Activated CD4-positive, alpha-beta T cell treated with anti-CD3 and anti-CD28 coated beads for 4 hours (primary cell): ENCODE measurements at places on chromosomes 7 and 10.

DNA sequence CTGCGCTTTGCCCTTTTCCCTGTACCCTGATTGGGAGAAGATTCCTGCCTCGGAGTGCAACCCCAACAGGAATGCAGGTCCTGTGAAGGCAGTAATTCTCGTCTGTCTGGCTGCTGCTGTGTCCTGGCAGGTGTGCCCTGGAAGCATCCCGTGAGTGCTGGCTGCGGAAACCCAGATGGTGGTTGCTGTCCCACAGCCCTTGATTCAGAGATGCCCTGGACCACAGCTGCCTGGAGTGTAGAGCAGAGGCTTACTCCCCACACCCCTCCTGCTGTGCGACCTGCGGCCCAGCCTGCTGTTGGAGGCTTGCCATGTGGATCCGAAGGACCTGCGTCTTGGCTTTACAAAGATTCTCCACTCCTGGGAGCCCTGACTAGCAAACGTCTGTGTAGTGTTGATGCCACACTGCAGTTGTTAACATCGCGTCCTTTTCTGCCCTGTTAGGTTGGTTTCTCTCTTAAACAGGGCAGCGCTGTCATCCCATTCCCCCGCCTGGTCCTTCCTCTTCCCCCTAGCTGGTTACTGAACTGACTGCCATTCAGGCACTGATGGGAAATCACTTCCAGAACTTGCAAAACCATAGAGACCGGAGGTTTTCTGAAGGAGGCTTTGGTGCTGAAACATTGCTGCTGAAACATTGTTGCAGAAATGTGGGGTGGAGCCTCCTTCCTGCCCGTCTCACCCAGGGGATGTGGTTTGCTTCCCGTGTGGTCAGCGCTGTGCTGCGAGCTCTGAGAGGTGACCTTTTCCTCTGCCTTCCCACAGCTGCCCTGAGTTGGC, 53.3 kb downstream of the DNAJB6 start:
- DNase-seq = no peak

GRCh38 chr10:92290837-92291615, at the start of the genes CPEB3 and MARCHF5:
CPEB3 (minus strand) TSS chr10:92291078; CDS start chr10:92240350, 50,728 bp downstream.
MARCHF5 (plus strand) TSS chr10:92291167; CDS start chr10:92291495, 328 bp downstream.
- DNase-seq = peak; percentile 86

DNA sequence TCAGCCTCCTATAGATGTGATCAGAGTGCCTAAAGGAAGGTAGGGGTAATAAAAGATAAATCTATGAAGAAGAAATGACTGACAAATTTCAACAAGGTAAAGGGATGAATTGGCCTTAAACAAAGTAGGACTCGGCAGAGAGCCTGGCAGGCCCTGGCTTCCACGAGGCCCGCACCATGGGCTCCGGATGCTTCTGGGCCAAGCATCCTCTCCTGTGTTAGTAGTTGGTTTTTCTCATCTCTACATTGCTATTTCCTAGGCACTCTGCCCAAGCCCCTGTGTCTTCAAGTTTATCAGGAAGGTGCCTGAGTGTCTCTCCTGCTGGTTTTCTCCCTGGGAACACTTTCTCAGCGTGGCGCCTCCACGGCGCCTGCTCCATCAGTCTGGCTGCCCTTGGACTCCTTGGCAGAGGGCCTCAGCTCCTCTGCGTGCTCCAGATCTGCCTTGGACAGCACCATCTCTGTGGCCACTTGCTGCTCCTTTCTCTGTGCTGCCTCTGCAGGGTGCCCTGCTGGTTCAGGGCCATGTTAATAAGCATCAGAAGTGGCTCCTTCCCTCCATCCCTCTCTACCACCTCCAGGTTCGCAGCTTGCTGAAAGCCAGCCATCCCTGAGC, 413.3 kb upstream of the DPP6 start:
- DNase-seq = no peak

DNA sequence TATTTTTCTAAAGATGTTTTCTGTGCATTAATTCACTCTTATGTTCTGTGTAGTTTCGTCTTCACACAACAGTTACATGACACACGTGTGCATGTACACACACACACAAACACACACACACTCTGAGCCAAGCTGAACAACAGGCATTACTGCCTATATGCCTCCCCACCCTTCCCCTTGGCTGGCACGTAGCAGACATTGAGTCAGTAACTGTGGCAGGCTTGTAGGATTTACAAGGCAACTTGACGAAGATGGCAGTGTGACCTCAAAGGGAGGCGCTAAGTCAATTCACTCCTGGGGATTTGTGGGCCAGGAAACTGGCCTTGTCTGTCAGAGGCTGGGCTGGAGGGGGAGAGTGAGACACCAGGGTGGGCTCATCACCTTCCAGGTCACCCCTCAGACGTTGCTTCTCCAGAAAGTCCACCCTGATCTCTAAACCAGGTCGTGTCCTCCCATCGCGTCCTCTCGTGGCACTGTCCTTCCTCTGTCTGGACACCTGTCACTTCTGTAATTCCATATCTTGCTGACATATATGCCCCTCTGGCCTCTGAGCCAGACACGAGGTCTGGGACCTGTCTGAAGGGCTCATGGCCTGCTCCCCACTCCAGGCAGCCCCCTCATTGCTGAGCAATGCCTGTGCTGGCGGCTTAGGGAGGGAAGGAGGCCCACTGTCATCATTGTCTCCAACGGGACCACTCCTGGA, 41.1 kb upstream of the INPP5A start:
- DNase-seq = no peak

- no peak for DNase-seq
These were observed 17.0 kb upstream of the IFRD1 start for GRCh38 chr7:112433289-112433688.

DNA sequence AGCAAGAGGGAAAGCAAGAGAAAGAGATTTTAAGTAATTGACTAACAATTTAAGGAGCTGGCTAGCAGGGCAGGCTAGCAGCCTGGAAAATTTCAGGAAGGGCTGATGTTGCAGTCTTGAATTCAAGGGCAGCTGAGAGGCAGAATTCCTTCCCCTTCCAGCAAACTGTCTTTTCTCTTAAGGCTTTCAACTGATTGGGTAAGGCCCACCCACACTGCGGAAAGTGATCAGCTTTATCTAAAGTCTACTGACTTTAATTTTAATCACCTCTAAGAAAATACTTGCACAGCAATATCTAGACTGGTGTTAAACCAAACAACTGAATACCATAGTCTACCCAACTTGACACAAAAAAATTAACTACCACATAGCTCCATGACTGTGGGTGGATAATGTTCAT, 303.9 kb downstream of the FZD1 start:
- no peak for DNase-seq

GRCh38 chr10:980468-981093, 7.7 kb upstream of the GTPBP4 start:
- no peak for DNase-seq
